ENCODE measurements at places on chromosomes 2 and 18.

GRCh38 chr2:197377670-197378069 lies 57.2 kb downstream of the SF3B1 start:
- DNase-seq = no peak

- DNase-seq = no peak
Observed at GRCh38 chr2:165407466-165407865, 62.0 kb upstream of the CSRNP3 start.

- DNase-seq = no peak
Observed at GRCh38 chr2:151230627-151231140, 31.0 kb downstream of the RBM43 start.

DNA sequence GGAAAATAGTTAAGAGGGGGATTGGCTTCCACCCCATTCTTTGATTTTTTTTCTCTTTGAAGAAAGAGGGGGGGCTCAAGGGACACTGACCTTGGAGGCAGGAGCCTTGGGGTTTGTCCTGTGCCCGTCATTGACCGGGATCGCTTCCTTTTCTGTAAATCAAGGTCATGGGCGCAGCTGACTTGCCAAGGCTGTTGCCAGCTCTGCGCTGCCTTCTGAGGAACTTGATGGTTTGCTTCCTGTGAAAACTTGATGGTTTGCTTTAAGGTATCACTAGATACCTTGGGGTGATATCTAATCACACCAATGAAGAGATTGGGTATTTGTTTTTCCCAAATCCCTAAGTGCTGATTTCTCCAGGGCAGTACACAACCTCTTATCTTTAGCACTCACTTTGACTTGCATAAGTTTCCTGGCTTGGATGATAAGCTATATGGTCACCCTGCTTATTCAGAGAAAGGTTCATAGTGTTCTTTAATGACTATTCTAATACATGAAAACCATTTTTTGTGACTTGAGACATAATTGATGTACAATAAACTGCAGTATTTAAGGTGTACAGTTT lies 56.0 kb downstream of the DGKD start:
- no peak for DNase-seq

GRCh38 chr2:102620332-102620731 lies 979 bp downstream of the SLC9A2 start:
- no peak for DNase-seq

GRCh38 chr2:175002547-175003274 lies 2.5 kb downstream of the CHN1 start:
- no peak for DNase-seq

- DNase-seq = no peak
Observed at GRCh38 chr2:38666556-38666910, 619 bp downstream of the GALM start.
